ENCODE measurements at places on chromosomes 6 and 20.

DNA sequence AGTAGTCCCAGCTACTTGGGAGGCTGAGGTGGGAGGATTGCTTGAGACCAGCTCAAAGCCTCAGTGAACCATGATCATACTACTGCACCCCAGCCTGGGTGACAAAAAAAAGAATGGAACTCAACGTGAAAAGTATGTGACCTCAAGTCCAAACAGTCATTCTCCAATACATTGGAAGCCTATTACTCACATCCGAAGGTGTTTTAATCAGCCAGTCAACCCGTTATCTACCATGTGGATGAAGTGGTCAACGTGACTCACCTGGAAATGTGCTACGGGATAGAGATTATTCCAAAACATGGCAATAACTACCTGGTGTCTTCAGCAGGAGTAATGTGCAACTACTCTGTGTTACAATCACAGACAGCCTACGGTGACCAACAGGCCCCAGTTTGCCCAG, 85.8 kb upstream of the TOP1 start:
- no peak for DNase-seq

- no peak for DNase-seq
These were observed 72.4 kb downstream of the SHLD1 start for GRCh38 chr20:5822569-5822968.

DNA sequence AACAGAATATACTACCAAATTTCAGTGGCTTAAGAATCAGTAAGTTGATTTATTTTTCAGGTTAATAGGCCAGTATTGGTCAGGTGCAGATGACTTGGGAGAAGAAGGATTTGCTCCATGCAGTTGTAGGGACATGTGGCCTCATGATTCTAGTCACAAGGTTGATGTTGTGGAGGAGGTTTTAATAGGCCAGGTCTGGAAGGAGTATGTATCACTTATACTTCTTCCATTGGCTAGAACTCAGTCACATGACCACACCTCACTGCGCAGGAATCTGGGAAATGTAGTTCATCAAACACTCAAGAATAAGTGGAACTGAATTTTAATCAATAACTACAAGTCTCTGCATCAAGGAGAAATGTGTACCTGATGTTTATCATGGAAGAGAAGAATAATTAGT, 281.5 kb upstream of the QKI start:
- DNase-seq: no peak

DNA sequence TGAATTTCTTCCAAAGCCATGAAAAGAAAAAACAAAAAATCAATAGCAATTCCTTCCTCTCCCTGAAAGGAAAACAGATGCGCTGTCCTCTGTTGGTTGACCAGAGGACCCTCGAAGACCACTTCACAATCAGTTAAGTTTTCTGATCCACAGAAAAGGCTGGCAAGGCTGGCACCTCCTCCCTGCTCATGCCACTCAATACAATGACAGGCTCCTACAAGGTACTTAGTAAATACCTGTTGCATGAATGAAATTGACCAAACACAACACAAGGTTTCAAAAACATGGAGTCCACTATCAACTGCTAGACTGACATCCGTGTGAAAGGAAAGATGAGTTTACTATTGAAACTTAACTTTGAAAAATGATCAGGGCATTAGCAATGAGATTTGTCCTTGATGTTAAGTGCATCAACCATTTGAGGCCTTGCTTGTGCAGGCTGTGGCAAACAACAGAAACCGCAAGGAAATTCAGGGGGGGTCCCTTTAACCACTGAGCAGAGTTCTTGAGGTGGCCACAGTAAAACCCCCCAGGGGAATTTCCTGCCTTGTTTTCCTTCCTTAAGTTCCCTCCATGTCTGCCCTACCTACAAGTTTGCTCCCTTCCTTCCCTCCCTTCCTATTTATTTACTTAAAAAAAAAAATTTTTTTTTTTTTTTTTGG, 27.9 kb upstream of the RTF2 start:
- no peak for DNase-seq

- DNase-seq: peak; percentile 14
These were observed 55.7 kb downstream of the TRMT11 start for GRCh38 chr6:126042001-126042419.

DNA sequence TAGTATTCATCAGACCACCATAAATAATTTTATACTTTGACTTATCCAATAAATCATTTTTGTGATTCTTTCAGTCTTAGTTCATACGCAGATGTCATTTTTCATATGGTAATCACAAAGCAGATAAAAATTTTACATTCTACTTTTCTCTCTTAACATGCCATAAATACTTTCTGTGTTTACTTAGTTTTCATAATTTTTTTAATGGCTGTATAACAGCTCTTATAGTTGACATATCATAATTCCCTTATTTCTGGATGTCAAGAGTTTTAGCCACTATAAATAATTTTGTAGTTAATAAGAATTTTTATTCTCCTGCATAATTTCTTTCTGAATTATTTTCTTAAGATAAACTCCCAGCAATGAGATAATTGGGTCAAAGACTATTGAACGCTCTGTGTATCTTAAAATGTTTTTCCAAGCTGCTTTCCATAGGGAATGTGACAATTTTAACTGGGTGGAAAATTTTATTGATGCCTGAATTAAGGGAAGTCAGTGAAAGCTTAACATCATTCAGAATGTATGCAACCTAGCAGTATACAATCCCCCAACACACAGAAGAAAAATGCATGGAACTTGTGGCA, 702.7 kb downstream of the EPM2A start:
- no peak for DNase-seq

Data from AG10803 (cell line).